ENCODE measurements at places on chromosomes 11 and 22.
A peak's percentile ranks its signal among the peaks of the same experiment; 100 is the strongest.

GRCh38 chr22:22810018-22810427, 77.6 kb upstream of the IGLL5 start:
- DNase-seq, result peak; percentile 82

- DNase-seq, result no peak
These were observed 65.2 kb downstream of the ARFGAP3 start for GRCh38 chr22:42791721-42792452.

- no peak for DNase-seq
These were observed 21.3 kb upstream of the CACNG2 start for GRCh38 chr22:36724836-36725235.

GRCh38 chr22:42169055-42169469, 38.5 kb upstream of the CYP2D6 start:
- DNase-seq, result peak; percentile 65

GRCh38 chr11:8209208-8209807, 40.5 kb upstream of the RIC3 start:
- no peak for DNase-seq

- DNase-seq, result no peak
These were observed 20.4 kb downstream of the ADAMTS8 start for GRCh38 chr11:130407978-130408377.

DNA sequence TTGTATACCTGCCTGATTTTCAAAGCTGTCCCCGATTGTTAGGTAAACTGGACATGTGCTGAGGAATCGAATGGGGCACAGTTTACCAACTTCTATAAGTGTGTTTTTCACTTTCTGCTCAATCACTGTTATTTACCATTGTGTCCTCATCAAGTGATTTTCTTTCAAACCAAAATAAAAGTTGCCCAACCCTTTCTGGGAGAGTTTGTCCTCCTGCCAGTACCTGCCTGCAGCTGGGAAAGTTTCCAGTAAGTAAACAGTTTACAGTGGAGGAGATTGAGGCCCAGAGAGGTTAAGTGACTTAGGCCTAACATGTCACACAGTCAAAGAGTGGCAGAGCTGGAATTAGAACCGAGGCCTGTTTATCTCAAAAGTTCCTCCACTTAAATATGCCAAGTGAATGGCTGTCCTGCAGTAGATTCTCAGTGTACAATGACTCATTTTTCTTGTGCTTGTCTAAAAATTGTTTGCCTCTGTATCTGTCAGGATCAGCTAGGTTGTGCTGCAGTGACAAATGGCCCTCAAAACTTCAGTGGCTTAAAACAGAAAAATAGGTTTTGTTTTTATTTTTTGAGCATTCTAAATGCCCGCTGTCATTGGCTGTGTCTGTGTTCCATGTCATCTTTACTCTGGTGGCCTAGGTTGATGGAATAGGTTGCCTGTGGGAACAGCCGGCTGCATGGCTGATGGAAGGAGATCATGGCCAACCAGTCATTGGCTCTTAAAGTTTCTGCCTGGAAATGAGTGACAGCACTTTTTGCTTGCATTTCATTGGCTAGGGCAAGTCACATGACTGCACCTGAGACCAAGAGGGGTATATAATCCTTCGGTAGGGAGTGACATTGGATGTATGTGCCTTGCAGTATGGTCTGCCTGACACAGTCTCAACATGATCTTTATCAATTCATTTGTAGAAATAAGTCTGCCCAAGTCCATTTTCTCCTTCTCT, 61.8 kb upstream of the CRYBB3 start:
- no peak for DNase-seq

DNA sequence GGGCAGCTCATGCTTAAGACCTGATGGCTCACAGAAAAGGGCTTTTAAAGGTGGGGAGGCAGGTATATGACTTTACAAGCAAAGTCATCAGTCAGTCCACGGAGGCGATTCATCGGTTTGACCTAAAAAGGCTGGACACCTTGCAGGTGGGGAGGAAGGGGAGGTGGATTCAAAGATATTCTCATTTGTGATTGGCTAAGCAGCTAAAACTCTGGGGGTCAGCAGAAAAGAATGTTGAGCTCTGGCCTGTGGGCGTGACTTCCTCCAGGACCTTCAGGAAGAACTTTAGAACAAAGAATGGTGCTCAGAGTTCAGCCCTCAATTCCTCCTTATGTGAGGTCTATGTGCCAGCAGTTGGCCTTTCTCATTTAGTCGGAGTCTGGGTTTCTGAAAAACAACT, 78.3 kb upstream of the LMO1 start:
- DNase-seq, result no peak
